ENCODE measurements at places on chromosomes 6 and 20.

- DNase-seq = no peak
These were observed 15.0 kb upstream of the MARCKS start for GRCh38 chr6:113842165-113842564.

GRCh38 chr20:20637998-20638725 lies 74.3 kb downstream of the RALGAPA2 start:
- DNase-seq = no peak

DNA sequence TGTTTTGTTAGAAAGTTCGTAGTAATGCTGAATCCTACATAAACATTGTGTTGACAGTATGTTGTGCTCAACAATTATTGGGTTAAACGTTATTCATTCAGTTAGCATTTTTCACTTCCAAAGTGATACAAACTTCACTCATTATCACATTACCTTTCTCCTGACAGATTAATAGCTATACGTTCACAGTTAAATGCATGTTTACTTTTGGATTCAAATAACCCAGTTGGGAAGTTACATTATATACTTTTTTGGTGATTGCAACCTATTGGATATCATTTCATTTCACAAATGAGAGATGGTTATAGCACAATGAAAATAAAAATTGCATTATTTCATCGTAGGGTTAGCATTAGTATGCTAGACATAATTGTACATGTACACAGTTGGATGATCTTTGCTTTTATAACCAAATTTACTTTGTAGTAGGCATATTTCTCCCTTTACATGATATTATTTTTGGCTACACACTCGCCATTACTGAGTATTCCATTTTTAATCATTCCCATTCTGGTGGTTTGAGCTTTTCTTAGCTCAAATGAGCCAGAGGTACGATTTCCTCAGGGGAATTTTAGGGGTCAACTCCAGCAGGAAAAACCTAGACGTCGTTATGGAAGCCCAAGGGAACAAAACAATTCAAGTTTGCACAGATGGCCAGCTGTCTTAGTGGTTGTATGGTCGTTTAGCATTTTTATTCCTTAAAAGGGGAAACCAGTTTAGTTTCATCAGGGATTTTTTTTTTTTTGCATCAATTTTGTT lies 2.1 kb upstream of the HIVEP1 start:
- DNase-seq = peak; percentile 54

DNA sequence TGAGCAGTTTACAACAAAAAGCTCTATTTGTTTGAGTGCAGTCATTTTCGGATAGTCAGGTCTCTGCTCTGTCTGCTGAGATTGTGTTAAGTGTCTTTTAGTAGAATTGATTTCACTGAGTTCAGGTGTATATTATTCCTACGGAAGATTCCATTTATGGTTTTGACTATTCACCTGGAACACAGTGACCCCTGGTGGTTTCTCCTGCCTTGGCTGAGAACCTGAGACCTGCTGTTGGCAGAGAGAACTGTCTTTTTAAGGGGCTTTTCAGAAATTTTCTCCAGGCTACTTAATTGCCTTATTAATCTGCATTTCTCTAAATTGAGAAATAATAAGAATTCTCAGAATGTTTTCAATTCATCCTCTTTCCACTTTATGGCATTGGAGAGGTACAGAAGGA lies 508.0 kb downstream of the TBC1D32 start:
- no peak for DNase-seq

- no peak for DNase-seq
These were observed 73.5 kb upstream of the SCGN start for GRCh38 chr6:25578538-25578937.

- no peak for DNase-seq
These were observed 260.9 kb upstream of the SOX4 start for GRCh38 chr6:21332660-21333059.

DNA sequence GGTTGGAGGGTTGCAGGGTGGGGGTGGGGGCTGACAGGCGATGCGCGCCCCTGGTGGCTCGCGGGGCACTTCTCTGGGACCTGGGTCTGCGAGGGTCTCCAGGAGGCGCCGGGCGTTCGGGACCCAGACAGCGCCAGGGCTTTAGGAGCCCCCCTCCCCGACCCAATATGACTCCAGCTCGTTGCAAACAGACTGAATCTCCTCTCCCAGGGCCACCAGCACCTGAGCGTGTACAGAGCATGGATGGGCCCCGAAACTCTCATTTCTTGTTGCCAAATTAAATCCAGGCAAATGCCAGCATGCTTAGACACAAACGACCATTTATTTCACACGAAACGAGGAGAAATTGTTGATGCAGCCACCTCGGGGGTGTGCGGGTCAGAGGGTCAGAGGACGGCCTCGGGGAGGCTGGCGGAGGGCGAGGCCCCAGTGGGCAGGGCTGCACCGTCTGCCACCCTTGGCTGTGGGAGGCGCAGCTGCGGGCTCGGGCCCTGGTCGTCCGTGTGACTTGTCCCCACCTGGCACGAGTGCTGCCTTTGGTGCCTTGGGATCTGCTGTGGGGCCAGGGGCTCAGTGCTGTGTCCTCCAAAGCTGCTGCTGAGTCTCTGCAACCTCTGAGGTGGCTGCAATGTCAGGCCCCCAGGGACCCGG lies 20.9 kb upstream of the GATA5 start:
- DNase-seq = no peak

DNA sequence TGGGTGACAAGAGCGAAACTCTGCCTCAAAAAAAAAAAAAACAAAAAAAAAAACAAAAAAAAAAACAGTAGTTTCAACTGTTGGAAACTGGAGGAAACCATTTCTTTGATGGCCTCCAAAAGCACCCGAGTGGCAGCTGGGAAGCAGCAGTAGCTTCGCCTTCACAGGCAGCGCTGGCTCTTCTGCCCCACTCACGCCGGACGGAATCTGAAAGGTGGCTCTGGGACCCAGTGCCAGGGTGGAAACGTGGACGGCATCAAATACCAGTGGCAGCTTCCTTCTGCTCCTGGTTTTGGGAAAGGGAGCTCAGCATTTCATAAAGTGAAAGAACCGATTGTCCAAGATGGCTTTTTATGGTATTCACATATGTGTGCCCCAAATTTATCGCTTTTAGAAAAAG lies 159.4 kb downstream of the SMOC2 start:
- no peak for DNase-seq

GRCh38 chr6:82410151-82410648 lies 46.6 kb downstream of the TPBG start:
- no peak for DNase-seq

DNA sequence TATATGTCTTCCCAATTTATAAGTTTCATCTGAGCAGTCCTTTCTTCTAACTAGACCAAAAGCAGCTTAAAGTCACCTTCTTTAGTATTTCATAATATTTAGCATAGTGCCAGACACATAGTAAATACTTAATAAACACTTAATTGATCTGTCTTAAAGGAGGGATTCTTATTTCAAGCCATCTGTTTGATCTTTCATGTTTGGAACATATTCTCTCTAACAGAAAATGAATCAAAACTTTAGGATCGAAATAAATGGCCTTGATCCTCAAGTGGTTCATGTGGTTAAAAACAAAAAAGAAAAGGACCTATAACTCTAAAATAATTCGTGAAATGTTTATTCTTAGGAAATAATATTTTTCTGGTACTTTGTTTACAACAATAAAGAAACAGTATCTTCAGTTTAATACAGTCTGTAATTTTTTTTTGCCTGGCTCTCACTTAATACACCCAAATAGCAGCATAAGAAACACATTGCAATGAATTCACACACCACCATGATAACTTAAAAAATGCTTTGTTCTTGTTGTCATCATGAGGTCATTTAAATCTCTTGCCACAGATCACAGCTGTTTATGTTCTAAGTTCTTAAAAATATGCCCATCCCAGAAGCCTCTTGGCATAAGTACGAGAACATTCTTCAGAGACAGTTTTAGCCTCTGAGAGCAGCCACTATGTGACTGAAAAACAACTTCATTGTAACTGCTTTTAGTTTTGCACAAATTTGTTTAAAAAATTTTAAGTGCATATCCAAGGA lies 48.1 kb downstream of the ESF1 start:
- peak; percentile 66 for DNase-seq

DNA sequence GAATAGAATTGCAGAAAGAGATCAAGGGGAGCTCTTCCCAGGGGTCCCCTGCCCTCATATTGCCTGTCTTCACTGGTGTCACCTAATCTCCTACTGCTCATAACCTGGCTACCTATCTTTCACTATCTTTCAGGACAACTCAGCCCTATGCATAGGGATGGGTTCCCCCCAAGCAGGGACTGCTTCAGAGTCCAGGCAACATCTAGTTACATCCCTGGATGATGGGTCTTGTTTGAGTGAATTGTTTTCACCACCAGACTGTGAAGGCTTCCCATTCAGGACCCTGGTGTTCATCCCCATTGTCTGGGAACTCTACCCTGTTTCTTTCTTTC lies 850 bp upstream of the HECA start:
- DNase-seq = no peak

DNA sequence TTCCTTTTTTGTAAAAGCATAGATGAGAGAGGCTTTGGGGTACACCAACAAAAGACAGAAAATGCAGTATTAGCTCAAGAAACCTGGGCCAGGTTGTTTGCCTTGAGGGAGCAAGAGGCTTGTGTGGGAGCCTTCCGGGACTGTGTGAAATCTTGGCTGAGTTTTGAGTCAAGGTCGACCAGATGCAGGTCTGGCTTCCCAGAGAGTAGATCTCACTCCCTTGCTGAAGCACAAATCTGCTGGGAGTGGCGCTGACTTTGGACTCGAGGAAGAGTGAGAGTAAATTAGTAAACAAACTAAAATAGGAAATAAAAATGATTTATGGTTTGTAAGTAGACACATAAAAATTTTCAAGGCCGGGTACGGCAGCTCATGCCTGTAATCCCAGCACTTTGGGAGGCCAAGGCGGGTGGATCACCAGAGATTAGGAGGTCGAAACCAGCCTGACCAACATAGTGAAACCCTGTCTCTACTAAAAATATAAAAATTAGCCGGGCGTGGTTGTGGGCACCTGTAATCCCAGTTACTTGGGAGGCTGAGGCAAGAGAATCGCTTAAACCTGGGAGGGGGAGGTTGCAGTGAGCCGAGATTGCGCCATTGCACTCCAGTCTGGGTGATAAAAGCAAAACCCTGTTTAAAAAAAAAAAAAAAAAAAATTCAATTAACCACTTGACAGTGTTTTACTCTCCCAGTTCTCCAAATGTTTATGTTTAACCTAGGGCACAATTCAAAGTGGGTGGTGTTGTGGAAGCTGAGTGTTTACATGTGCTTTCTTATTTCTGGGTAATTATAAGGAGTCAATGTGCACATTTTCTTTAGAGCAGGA lies 27.7 kb upstream of the EDN1 start:
- DNase-seq = no peak

DNA sequence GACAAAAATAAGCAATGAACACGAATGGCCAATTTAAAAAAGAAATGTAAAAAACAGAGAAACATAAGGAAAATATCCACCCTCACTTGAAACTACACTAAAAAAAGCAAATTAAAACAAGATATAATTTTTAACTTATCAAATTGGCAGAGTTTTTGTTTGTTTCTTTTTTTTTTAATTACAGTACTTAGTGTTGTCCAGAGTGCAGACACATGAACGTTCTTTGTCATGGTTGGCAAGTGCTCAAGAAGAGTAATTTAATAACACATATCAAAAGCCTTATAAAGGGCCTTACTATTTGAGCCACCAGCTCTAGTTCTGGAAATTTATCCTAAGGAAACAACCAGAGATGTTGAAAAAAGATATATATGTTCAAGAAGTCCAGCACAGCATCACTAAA lies 142.3 kb downstream of the ATXN1 start:
- DNase-seq = no peak

Data from GM04503 (cell line).